Activated CD8-positive, alpha-beta memory T cell treated with anti-CD3 and anti-CD28 coated beads, Interleukin-2, amount 10 ng/mL, durations not matched to agents 7 days and 5 days (primary cell): ENCODE measurements at places on chromosomes 12 and 14. TPM values are rescaled to one million over a fixed set of nuclear protein-coding genes. Genes with fewer than 3 reads are reported as not detected.

GRCh38 chr12:115118177-115118724 is 434.3 kb upstream of the TBX3 start:
- H3K36me3 ChIP-seq: no peaks in the 10 kb centered on the region
- H3K4me3 ChIP-seq: no peak overlapping the region
- H3K27ac ChIP-seq: no peak overlapping the region
- H3K4me1 ChIP-seq: no peaks in the 10 kb centered on the region

GRCh38 chr12:41907021-41907420 is 237.7 kb downstream of the GXYLT1 start:
- no peak overlapping the region for H3K27ac ChIP-seq
- H3K4me3 ChIP-seq: no peak overlapping the region
- DNase-seq: no peak
- no peaks in the 10 kb centered on the region for H3K27me3 ChIP-seq

DNA sequence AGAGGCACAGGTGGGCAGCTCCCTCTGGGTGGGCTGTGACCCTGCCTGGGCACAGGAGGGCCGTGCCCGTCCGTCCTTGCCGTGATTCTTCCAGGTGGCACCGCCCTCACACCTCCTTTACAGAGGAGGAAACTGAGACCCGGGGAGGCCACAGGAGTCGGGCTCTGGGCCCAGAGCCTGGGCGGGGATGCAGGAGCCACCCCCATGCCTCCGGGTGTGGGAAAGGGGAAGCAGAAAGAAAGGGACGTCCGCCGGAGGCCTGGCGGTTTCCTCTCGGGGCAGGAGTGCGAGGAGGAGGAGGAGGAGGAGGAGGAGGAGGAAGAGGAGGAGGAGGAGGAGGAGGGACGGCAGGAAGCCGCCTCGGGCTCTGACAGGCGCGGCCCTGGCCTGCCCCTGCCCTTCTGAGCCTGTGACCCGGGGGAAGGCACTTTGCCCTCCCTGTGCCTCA is 23.0 kb downstream of the SH2B3 start:
- H3K4me1 ChIP-seq: peaks cover 89% of the 10 kb centered on the region
- H3K27ac ChIP-seq: peak overlapping the region; percentile 75
- no peak overlapping the region for H3K4me3 ChIP-seq
- H3K36me3 ChIP-seq: peaks cover 16% of the 10 kb centered on the region
- DNase-seq: no peak

DNA sequence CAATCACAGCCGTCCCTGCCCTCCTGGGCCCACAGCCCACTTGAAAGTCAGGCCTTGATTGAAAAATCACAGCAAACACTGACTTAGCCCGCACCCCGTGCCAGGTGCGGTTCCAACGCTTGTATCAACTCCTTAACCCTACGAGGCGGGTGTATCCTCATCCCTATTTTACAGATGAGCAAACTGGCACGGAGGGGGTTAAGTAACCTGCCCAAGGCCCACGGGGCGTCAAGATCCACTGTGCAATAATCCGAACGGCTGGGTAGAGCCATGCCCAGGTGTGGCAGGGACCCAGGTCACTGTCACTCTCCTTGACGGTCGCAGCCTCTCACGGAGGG is 583 bp downstream of the DNAH10 start:
- H3K27me3 ChIP-seq: peaks cover 11% of the 10 kb centered on the region
- no peak overlapping the region for H3K27ac ChIP-seq
- DNase-seq: no peak
- H3K36me3 ChIP-seq: peaks cover 9% of the 10 kb centered on the region
- peak overlapping the region; percentile 74 for H3K4me3 ChIP-seq

DNA sequence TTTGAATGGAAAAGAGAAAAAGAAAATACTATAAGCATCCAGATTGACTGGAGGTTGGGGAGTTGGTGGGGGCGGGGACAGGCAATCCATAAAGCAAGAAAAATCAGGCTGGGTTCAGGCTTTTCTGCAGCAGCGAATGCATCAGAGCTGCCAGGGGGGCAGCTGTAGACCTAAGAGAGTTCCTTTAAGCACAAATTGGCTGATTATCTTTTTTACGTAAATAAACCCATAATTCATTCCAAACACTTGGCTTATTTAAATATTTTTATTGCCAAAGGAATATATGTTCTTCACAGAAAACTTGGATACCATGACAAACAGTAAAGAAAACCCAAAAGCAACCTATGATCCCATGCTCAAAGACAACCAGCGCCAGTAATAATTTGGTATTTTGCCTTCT is 10.2 kb downstream of the BDKRB2 start:
- no peak overlapping the region for H3K4me3 ChIP-seq
- no peaks in the 10 kb centered on the region for H3K36me3 ChIP-seq
- H3K4me1 ChIP-seq: no peaks in the 10 kb centered on the region
- no peak overlapping the region for H3K27ac ChIP-seq
- peaks cover 10% of the 10 kb centered on the region for H3K27me3 ChIP-seq

DNA sequence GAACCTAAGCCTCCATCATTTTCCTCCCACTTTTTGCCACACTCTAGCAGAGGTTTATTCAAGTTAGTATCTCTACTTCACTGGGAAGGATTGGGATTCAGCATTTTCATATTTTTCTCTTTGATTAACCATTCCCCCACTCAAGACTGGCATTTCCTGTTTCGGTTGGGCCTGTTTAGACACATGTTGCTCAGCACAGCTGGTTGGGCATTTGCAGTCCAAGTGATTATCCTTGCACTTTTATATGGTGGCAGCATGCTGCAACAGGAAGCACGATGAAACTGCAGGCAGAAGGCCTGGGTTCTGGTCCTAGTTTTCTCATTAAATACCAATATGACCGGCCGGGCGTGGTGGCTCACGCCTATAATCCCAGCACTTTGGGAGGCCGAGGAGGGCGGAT is 182.9 kb upstream of the GRIN2B start:
- no peaks in the 10 kb centered on the region for H3K36me3 ChIP-seq
- H3K27me3 ChIP-seq: peaks cover 11% of the 10 kb centered on the region
- peaks cover 2% of the 10 kb centered on the region for H3K4me1 ChIP-seq
- no peak overlapping the region for H3K4me3 ChIP-seq
- no peak overlapping the region for H3K27ac ChIP-seq
- no peak for DNase-seq

- H3K27ac ChIP-seq: no peak overlapping the region
- H3K4me3 ChIP-seq: peak overlapping the region; percentile 10
- peaks cover 23% of the 10 kb centered on the region for H3K4me1 ChIP-seq
- H3K36me3 ChIP-seq: peaks cover 9% of the 10 kb centered on the region
- DNase-seq: peak; percentile 63
Observed at GRCh38 chr12:50597200-50598195, 92.7 kb downstream of the DIP2B start.

DNA sequence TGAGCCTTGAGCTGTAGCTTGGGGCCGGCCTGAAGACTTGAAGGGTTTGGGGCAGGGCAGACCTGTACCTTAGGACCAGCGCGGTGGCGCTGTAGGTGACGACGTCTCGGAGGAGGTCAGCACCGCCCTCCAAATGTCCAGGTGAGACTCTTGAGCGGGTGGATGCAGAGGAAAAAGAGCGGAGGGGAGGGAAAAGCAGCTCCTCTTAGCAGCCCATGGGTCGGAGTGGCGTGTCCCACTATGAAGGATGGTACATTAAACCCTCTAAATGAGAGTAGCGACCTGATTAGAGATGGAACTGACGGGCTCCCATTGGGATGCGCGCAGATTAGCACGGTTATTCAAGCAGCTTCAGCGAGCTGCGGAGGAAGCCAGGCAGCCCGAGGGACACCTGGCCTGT is 77.0 kb upstream of the MAP1LC3B2 start:
- DNase-seq: no peak
- peaks cover 13% of the 10 kb centered on the region for H3K27me3 ChIP-seq
- no peaks in the 10 kb centered on the region for H3K36me3 ChIP-seq
- peaks cover 5% of the 10 kb centered on the region for H3K4me1 ChIP-seq
- H3K27ac ChIP-seq: no peak overlapping the region

- H3K36me3 ChIP-seq: no peaks in the 10 kb centered on the region
- H3K27ac ChIP-seq: no peak overlapping the region
- no peaks in the 10 kb centered on the region for H3K4me1 ChIP-seq
- no peak for DNase-seq
- H3K27me3 ChIP-seq: no peaks in the 10 kb centered on the region
Observed at GRCh38 chr12:23350808-23351207, 598.7 kb downstream of the SOX5 start.

- H3K36me3 ChIP-seq: no peaks in the 10 kb centered on the region
- peak within 1 kb of the TSS; percentile 26 for H3K4me3 ChIP-seq
Observed at GRCh38 chr12:54588110-54588889, at the start of gene PPP1R1A. PPP1R1A (minus strand) TSS chr12:54588659; CDS start chr12:54588488, 171 bp downstream.

GRCh38 chr12:65892841-65893251 is 68.6 kb downstream of the HMGA2 start:
- H3K4me1 ChIP-seq: no peaks in the 10 kb centered on the region
- no peak overlapping the region for H3K27ac ChIP-seq
- no peak overlapping the region for H3K4me3 ChIP-seq

DNA sequence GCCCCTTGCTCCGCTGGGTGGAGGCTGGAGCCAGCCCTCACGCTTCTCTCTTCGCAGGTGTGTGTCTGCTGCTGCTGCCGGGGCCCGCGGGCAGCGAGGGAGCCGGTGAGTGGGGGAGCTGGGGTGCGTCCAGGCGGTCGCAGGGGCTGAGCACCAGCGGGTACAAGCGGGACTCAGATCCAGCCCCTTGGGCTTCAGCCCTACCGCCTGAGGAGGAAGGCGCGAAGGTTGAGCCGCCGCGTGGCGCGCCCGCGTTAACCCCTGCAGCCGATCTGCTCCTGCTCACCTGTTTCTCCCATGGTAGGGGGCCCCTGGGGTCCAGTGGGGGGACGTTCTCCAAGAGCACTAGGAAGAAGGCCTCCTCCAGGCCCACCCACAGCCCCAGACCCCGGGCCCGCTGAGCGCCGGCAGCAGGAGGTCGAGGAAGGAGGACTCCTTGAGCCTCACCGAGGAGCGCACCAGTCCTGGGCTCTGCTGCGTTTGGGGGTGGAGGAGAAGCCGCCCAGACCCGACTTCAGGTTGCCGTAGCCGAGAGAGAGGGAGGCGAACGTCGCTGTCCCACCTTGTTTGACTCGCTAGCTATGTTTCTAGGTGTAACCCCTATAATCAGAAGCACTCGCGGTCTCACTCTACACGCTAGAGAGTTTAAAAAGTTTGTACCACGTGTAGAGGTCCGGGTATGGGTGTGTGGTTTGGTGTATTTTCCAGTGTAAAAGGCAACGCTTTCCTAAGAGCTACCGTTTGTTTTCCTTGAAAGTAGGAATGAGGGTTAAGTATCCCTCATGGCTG is 834 bp downstream of the COCH start:
- no peak for DNase-seq
- H3K27ac ChIP-seq: no peak overlapping the region
- peak overlapping the region; percentile 70 for H3K4me3 ChIP-seq
- H3K27me3 ChIP-seq: peaks cover 61% of the 10 kb centered on the region
- H3K36me3 ChIP-seq: peaks cover 1% of the 10 kb centered on the region
- H3K4me1 ChIP-seq: peaks cover 14% of the 10 kb centered on the region

DNA sequence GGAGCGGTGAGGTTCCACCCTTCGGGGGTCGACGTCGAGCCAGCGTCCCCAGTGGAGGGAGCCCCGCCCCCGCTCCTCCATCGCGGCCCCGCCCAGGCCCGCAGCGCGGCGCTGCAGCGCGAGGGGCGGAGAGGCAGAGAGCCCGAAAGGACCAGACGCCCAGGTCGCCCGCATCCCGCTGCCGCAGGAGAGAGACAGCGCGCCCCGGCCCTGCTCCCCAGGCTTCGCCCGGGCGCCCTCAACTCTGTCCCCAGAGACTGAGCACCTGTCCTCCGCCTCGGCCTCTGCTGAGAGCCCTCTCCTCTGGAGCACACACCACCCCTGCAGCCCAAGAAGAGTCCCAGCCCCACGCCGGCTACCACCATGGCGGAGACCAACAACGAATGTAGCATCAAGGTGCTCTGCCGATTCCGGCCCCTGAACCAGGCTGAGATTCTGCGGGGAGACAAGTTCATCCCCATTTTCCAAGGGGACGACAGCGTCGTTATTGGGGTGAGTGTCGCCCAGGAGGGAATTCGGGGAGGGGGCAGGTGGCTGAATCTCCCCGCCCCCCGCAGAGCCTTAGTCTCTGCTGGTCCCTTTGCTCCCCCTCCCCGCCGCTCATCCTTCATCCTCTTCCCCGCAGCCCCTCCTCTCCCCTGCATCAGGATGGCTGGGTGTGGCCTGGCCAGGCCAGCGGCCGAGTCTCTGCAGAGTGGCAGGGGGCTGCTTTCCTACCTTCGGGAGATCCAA is at the start of gene KIF5A:
TSS of gene KIF5A (plus strand) at position 136 of the 732 bp plus-strand sequence. CDS start at position 364, 228 bp downstream.
- peaks cover 11% of the 10 kb centered on the region for H3K27me3 ChIP-seq
- DNase-seq: peak; percentile 74
- peaks cover 5% of the 10 kb centered on the region for H3K36me3 ChIP-seq
- no peak within 1 kb of the TSS for H3K27ac ChIP-seq
- peaks cover 53% of the 10 kb centered on the region for H3K4me1 ChIP-seq

DNA sequence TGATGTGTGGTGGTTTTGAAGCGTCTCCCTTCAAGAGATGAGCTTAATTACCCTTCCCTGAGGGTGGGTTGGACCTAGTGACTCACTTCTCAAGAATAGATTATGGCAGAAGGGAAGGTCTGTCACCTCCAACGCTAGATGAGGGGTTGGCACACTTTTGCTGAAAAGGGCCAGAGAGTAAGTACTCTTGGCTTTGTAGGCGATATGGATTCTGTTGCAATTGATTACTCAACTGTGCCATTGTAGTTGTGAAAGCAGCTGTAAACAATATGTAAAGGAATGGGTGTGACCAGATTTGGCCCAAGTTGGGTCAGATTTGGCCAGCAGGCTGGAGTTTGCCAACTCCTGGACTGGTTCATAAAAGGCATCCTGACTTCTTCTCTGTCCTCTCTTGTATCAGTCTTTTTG is 53.3 kb downstream of the SMIM41 start:
- H3K4me3 ChIP-seq: no peak overlapping the region
- no peaks in the 10 kb centered on the region for H3K36me3 ChIP-seq
- no peak for DNase-seq
- no peaks in the 10 kb centered on the region for H3K4me1 ChIP-seq
- H3K27ac ChIP-seq: no peak overlapping the region

DNA sequence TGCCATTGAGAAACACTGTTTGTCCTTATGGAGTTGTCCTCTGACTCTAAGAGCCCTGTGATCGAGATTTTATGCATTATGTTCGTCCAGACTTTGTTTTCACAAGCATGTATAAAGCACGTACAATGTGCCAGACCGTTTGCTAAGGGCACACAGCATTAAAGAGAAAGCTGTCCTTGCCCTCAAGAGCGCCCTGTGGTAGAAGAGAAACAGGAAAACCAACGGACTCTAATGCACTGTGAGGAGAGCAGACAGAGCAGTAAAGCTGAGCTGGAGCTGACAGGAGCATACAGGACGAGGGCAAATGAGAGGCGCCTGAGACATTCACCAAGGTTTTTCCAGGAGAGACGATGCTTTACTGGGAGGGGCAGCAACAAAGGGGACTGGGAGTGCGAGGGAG is 66.2 kb upstream of the OVCH1 start:
- H3K36me3 ChIP-seq: no peaks in the 10 kb centered on the region
- no peak for DNase-seq
- peaks cover 8% of the 10 kb centered on the region for H3K4me1 ChIP-seq
- peak overlapping the region; percentile 58 for H3K4me3 ChIP-seq
- H3K27ac ChIP-seq: no peak overlapping the region
- peaks cover 14% of the 10 kb centered on the region for H3K27me3 ChIP-seq

Gene INSM2
- not detected for total RNA-seq

Gene OASL
- total RNA-seq: 55.3 TPM

Gene NOVA1
- not detected for total RNA-seq
